ENCODE measurements at places on chromosomes 12 and 14. TPM values are rescaled to one million over a fixed set of nuclear protein-coding genes. Genes with fewer than 3 reads are reported as not detected.

GRCh38 chr12:43273467-43273866 is 278.5 kb downstream of the ADAMTS20 start:
- no peak overlapping the region for H3K27ac ChIP-seq
- no peaks in the 10 kb centered on the region for H3K4me1 ChIP-seq
- no peak for DNase-seq
- no peaks in the 10 kb centered on the region for H3K36me3 ChIP-seq

Gene A2ML1
- not detected for total RNA-seq

DNA sequence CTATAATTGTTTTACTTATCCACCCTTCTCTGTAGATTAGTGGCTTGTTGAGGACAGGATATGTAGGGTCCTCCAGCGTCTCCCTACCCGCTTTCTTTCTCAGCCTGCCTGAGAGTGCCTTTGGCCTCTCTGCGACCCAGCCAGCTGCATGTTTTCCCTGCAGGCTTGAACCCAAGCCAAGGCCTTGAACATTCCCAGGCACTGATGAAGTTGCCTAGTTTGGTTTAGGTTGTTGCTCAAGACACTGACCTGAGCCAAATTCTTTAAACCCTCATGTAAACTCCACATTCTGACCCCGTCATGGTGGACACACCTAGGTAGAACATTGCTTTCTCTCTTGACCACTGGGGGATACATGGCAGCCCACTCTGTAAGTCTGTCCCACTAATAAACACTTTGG is 33.4 kb upstream of the TXNRD1 start:
- H3K27ac ChIP-seq, result no peak overlapping the region
- no peak for DNase-seq
- peaks cover 18% of the 10 kb centered on the region for H3K27me3 ChIP-seq
- no peak overlapping the region for H3K4me3 ChIP-seq
- H3K36me3 ChIP-seq, result no peaks in the 10 kb centered on the region
- H3K4me1 ChIP-seq, result peaks cover 11% of the 10 kb centered on the region

- H3K4me3 ChIP-seq, result no peak overlapping the region
- no peak for DNase-seq
- H3K4me1 ChIP-seq, result no peaks in the 10 kb centered on the region
Observed at GRCh38 chr12:56237552-56237951, 7.7 kb downstream of the SLC39A5 start.

Gene SERPINA3
- total RNA-seq, result not detected

Gene SPPL3
- total RNA-seq, result 27.6 TPM

- peaks cover 58% of the 10 kb centered on the region for H3K4me1 ChIP-seq
- H3K4me3 ChIP-seq, result no peak overlapping the region
- H3K36me3 ChIP-seq, result peaks cover 47% of the 10 kb centered on the region
- H3K27me3 ChIP-seq, result no peaks in the 10 kb centered on the region
- no peak overlapping the region for H3K27ac ChIP-seq
- DNase-seq, result no peak
Observed at GRCh38 chr14:65483647-65484046, 71.1 kb downstream of the FUT8 start.

DNA sequence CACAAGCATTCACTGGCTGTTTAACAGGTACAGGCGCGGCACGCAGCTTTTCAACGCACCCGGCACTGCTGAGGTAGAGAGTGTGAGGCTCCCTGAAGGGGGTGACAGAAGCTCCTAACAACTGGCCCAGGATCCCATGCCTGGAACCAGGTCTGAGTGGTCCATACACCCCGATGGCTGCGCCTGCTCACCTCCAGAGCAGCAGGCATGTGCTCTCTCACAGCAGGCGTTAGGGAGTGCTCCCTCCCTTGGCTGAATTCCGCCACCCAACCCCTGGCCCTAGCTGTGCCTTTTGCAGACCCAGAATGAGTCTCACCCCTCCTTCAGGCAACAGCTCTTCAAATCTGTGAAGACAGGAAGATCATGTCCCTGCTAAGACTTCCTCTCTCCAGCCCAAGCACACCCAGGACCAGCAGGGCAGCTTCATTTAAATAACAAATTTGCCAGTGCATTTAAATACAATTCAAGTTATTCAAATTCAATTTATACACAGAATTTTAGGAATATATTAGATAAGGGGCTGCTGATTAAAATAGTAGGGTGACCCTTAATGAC is 86.0 kb downstream of the SETD3 start:
- H3K27me3 ChIP-seq, result no peaks in the 10 kb centered on the region
- DNase-seq, result no peak
- H3K4me3 ChIP-seq, result no peak overlapping the region
- H3K4me1 ChIP-seq, result peaks cover 3% of the 10 kb centered on the region
- H3K27ac ChIP-seq, result peak overlapping the region; percentile 21

DNA sequence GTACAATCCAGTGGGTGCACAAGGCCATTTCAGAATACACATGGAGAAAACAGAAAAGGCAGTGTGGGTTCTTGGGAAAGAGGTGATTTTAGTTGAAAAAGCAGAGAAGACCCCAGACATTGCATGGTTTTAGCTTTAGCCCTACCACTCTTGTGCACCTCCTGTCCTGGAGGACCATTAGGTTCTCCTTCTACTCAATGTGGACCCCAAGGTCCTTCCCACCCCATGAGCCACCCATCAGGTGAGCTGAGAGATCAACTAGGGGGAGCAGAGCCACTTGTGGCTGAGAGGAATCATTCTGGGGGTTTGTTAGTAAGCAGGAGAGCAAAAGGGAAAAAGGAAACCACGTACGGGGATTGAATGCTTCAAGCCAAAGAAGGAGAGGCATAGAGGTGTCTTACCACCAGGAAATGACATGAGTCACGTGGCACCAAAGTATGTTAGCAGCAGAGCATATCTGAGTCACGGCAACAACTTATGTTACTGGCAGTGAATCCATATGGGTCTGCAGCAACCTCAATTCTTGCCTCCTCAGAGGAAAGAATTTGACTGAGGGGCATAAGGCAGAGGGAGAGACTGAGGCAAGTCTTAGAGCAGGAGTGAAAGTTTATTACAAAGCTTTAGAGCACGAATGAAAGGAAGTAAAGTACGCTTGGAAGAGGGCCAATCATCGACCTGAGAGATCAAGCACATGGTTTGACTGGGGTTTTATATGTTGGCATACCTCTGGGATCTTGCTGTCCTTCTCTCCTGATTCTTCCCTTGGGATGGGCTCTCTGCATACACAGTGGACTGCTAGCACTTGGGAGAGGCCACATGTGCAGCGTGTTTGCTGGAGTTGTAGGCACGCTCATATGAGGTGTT is 73.9 kb downstream of the HSD17B6 start:
- H3K27me3 ChIP-seq, result no peaks in the 10 kb centered on the region
- H3K27ac ChIP-seq, result peak overlapping the region; percentile 67
- DNase-seq, result peak; percentile 29
- no peaks in the 10 kb centered on the region for H3K36me3 ChIP-seq

DNA sequence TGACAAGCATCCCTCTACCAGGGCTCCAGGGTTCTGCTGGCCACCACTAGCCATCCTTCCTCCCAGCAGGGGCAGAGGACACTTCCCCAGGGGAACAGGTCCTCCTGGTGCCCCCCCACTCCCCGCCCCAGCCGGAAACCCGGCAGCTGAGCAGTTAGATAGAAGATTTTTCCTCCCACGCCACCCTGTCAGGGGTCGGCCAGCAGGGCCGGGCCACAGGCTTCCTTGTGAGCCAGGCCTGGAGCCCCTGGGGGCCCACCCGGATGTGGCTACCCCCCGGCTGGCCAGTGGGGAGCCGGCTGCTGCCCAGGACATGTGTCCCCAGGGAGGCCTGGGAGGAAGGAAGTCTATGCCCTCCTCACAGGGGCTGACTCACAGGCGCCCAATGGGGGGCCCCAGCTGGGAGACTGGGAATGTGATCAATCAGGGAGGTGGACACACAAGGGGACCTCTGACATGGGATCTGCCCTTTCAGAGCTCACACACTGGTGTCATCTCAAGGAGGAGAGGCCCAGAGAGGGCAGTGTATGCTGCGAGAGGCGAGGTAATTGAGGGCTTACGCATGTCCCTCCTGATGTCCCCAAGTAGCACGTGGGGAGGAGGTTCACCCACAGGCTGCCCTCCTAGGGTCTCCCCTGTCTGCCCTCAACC is 4.2 kb downstream of the SH2B3 start:
- peak; percentile 59 for DNase-seq
- peaks cover 55% of the 10 kb centered on the region for H3K4me1 ChIP-seq
- peak overlapping the region; percentile 97 for H3K4me3 ChIP-seq
- H3K27me3 ChIP-seq, result no peaks in the 10 kb centered on the region
- peak overlapping the region; percentile 69 for H3K27ac ChIP-seq
- peaks cover 53% of the 10 kb centered on the region for H3K36me3 ChIP-seq

Gene KRT77
- not detected for total RNA-seq

GRCh38 chr14:94367347-94368242 is 20.8 kb downstream of the SERPINA1 start:
- H3K27me3 ChIP-seq, result peaks cover under 1% of the 10 kb centered on the region
- H3K4me3 ChIP-seq, result no peak overlapping the region
- no peak for DNase-seq
- no peak overlapping the region for H3K27ac ChIP-seq
- no peaks in the 10 kb centered on the region for H3K36me3 ChIP-seq

DNA sequence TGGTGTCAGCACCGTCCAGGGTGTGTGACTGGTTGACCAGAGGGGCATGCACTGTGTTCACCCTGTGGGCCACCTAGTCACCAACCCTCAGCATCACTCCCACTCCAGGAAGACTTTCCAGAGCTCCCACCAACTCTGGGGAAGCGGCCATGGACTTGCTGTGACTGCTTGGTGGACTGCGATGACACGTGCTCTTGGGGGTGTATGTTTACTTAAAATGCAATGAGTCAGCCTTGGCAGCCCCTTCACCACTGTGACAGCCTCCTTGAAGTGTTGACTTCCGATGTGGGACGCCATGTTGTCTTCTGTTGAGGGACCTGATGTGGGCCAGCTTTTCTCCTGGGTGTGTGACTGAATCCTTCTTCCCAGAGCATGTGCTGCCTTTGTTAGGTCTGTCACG is 151.1 kb upstream of the RTL1 start:
- H3K4me3 ChIP-seq, result no peak overlapping the region
- no peaks in the 10 kb centered on the region for H3K4me1 ChIP-seq
- DNase-seq, result no peak
- H3K36me3 ChIP-seq, result no peaks in the 10 kb centered on the region
- no peaks in the 10 kb centered on the region for H3K27me3 ChIP-seq

DNA sequence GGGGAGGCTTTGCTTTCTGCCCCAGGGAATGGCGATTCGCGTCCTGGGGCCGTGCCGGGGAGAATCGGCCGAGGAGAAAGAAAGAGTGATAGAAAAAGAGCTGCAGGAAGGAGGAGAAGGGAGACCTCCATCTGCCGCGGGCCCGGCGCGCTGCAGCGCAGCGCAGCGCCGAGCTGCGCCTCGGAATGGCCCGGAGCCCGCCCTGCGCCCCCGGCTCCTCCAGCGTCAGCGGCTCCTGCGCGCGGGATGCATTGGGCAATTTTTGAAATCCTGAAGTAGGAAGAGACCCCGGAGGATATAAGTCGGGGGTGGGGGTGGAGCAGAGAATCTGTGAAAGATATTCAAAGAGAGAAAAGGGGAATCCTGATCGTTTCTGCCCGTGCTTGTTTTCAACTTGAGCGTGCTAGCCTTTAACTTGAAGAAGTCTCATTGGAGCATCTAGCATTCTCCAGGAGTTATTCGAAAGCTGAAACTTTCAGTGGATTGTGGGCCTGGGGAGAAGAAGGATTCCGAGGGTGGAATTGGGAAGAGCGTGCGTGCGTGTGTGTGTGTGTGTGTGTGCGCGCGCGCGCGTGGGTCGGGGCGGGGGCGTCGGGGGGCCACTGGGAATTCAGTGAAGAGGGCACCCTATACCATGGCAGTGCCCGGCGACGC is 441 bp downstream of the PDE3A start:
- no peaks in the 10 kb centered on the region for H3K36me3 ChIP-seq
- H3K27ac ChIP-seq, result no peak overlapping the region
- H3K4me1 ChIP-seq, result peaks cover 14% of the 10 kb centered on the region
- H3K27me3 ChIP-seq, result peaks cover 70% of the 10 kb centered on the region
- DNase-seq, result peak; percentile 2

- H3K27ac ChIP-seq, result peak overlapping the region; percentile 91
- peaks cover 54% of the 10 kb centered on the region for H3K4me1 ChIP-seq
- DNase-seq, result no peak
- no peaks in the 10 kb centered on the region for H3K27me3 ChIP-seq
Observed at GRCh38 chr12:9753498-9753897, 7.2 kb downstream of the CD69 start.

Gene NELL2
- 134 TPM for total RNA-seq

DNA sequence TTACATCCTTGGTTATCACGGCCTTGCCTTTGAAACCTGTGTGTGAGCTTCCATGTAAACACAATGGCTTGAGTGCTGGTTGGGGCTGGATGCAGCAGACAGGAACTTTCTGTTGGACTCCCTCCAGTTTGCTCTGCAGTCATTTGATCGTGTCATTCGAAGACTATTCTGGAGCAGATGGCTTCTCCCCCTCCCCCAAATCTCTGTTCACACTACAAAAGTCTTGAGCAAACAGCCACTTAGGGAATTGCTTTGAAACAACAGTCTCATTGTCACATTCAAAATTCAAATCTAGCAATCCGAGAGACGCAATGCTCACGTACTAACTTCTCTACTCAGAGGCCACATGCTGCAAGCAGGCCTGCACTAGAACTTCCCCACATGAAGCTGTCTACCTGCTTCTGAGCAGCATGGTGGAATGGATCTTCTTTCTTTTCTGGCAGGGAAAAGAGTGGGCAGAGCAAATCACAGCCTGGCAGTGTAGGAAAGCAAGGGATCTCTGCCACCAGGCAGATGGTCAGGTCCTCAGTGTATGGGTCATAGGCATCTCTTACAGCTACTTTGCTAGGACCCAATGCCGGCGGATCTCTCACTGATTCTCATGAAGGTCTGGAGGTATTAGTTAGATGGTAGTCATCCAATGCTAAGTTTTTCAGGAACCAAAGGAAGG is 214.2 kb downstream of the PPM1H start:
- no peak overlapping the region for H3K27ac ChIP-seq
- DNase-seq, result no peak
- H3K27me3 ChIP-seq, result peaks cover 1% of the 10 kb centered on the region
- no peaks in the 10 kb centered on the region for H3K4me1 ChIP-seq
- no peak overlapping the region for H3K4me3 ChIP-seq

Data from activated naive CD8-positive, alpha-beta T cell treated with anti-CD3 and anti-CD28 coated beads for 36 hours (primary cell).